ENCODE measurements at places on chromosomes 5 and 9.

- DNase-seq, result peak; percentile 47
These were observed 234.2 kb upstream of the ADAMTS16 start for GRCh38 chr5:4905674-4906520.

DNA sequence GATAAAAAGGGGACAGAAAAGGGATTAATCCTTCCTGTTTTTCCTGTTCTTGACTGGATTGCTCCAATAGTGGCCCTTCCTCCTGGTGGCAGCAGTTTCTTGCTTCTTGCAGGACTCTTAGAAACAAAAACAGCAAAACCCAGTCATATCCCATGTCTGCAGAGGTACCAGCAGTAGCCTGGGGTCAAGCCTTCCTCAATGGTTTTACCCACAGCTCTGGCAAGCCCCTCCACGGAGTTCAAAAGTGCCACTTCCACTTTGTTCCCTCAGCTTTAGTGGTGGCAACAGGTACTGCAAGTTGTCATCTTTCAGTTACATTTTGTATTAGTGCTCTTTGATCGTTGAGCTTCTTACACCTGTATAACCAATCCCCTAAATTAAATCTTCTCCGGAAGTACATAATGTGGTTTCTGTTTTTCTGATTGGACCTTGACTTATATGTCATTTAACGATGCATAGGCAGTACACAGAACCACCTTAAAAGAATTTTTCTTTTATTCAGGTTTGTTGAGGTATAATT, 8.7 kb upstream of the RANBP6 start:
- DNase-seq, result no peak

GRCh38 chr9:117715411-117715989, 11.3 kb downstream of the TLR4 start:
- no peak for DNase-seq

- no peak for DNase-seq
These were observed 136.2 kb downstream of the FANCC start for GRCh38 chr9:95181226-95181818.

DNA sequence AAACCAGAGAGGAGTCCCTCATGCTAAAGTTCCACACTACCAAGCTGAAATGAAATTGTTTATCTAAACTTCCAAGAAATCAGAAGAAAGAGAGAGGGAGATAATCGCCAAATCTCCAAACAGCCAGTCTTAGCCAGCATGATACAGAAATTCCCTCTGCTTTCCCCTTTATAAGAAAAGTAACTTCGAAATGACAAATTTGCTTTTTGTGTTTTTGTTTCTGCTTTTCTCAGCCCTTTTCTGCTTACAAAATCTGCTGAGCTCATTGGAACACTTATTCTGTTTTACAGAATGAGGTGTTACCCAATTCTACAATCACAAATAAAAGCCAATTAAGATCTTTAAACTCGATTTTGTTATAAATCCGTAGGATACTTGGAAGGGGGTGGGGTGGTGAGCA, 72.9 kb downstream of the SFXN1 start:
- DNase-seq, result no peak

GRCh38 chr5:174273325-174273724, 227.8 kb downstream of the NSG2 start:
- DNase-seq, result no peak

DNA sequence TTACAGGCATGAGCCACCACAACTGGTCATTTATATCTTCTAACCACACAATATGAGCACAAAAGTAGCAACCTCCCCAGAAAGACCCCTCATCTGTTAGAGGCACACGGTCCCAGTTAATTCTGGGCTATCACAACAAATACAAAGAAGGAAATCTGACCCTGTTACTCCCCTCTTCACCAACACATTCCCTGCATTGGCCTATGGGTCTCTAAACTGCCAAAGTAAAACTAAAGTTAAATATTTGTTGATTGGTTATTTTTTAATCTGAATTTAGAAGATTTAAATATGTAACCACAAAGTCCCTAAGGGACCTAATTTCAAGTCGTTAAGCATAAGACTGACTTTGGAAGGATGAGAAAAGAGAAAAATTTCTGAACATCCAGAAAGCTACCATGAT, 496.7 kb upstream of the NMUR2 start:
- no peak for DNase-seq

- DNase-seq, result no peak
These were observed 1.2 kb downstream of the ASPN start for GRCh38 chr9:92480986-92481633.

GRCh38 chr5:33235824-33236223, 204.9 kb upstream of the TARS1 start:
- no peak for DNase-seq

- peak; percentile 95 for DNase-seq
These were observed 35.2 kb downstream of the OR2K2 start for GRCh38 chr9:111294691-111295451.

GRCh38 chr5:44932922-44933585, 124.3 kb downstream of the MRPS30 start:
- DNase-seq, result no peak

GRCh38 chr5:174690271-174690670, 34.1 kb upstream of the MSX2 start:
- DNase-seq, result no peak

DNA sequence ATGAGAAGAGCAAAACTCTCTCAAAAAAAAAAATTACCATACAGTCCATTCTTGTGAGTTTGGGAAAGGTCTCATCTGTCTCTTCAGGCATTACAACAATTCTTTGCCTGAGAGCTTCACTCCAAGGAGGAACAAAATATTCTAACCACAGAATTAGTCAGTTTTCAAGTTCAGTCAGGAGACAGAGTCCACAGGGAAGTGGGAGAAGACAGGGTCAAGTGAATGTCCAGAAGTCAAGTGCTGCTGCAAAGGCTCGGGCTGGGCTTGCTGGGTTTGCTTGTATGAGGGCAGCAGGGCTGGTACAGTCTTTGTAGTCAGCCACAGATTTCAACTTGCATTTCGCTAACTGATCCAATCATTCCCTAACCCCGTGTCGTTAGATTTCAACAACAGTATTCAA, 17.6 kb upstream of the HEXB start:
- DNase-seq, result no peak

GRCh38 chr5:170120576-170120975, 14.9 kb downstream of the FOXI1 start:
- DNase-seq, result no peak

DNA sequence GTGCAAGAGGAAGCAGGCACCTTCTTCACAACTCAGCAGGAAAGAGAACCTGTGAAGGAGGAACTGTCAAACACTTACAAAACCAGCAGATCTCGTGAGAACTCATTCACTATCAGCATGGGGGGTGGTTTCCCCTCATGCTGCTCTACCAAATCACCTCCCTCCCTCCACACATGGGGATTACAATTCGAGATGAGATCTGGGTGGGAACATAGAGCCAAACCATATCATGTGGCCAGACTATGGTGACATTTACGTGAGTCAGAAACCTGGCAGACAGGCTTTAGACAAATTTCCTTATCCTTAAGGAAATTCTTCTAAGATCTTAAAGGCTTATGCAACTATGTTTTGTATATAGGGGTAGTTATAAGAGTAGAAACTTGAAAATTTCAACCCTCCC, 8.7 kb upstream of the AOPEP start:
- no peak for DNase-seq

GRCh38 chr9:126093771-126094170, 232.9 kb upstream of the MVB12B start:
- no peak for DNase-seq

DNA sequence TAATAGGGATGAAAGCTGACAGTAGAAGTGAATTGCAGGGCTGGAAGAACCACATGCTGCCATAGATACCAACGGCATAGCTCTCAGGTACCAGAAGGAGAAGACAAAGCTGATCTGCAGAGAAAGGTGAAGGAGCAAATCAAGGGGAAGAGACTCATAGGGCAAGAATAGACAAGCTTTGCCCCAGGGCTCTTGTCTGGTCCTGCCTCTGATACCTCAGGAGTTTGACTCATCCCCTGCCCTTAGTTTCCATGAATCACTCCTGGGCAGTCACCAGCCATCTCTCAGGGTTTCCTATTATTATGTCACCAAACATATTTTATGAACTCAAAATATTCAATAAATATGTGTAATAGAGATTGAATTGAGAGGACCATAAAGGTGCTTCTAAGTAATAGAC, 800.9 kb downstream of the DNAH5 start:
- no peak for DNase-seq

- DNase-seq, result no peak
These were observed 461.5 kb downstream of the ANXA1 start for GRCh38 chr9:73613092-73613701.

DNA sequence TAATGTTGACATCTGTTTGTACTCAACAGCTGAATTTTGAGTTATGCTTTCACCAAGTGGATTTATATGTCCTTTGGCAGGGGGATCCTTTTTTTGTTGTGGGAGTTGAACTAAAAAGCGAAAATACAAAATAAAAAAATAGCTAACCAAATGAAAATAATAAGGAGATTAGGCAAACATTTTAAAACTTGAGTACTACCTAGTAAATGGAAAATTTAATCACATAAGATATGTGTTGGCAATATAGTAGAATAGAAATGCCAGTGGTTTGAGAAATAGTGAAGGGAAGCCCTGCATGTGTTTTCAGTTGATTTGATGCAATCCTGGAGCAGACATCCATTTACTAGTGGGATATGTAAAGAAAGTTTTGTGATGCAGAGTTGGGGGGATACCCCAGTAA, 98.0 kb downstream of the RASGRF2 start:
- no peak for DNase-seq

DNA sequence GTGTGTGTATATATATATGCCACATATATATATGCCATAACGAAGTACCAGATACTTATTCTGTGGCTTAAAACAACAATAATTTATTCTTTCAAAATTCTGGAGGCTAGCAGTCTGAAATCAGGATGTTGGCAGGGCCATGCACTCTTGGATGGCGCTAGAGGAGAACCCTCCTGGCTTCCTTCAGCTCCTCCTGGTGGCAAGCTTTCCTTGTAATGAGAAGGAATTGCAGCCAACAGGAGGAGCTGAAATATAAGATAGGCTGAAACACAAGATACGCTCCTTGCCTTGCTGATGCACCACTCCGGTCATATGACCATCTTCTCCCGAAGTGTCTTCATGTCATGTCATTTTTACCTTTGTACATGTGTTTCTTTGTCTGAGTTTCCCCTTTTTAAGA, 368.1 kb upstream of the CTNND2 start:
- DNase-seq, result no peak

- DNase-seq, result no peak
These were observed 69.8 kb downstream of the SLC46A2 start for GRCh38 chr9:112820881-112821280.

GRCh38 chr5:39640552-39640951, 215.8 kb upstream of the DAB2 start:
- DNase-seq, result no peak

DNA sequence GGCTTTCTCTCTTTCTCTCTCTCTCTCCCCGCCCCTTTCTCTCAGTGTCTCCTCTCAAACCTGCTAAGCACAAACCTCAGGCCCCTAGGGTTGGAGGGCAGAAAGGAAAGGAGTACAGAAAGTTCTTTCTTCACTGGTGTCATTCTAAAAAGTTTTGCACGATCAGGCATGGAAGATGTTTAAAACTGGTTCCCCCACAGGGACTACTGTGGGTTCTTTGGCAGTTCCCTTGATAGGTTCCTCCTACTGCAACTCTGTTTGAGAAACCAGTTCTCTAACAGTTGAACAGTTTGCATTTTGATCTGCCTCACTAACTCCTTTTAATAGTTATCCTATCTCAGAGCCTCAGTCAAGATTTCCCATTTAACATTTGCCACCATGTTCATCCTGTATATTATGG, 82.9 kb downstream of the CDO1 start:
- DNase-seq, result no peak

DNA sequence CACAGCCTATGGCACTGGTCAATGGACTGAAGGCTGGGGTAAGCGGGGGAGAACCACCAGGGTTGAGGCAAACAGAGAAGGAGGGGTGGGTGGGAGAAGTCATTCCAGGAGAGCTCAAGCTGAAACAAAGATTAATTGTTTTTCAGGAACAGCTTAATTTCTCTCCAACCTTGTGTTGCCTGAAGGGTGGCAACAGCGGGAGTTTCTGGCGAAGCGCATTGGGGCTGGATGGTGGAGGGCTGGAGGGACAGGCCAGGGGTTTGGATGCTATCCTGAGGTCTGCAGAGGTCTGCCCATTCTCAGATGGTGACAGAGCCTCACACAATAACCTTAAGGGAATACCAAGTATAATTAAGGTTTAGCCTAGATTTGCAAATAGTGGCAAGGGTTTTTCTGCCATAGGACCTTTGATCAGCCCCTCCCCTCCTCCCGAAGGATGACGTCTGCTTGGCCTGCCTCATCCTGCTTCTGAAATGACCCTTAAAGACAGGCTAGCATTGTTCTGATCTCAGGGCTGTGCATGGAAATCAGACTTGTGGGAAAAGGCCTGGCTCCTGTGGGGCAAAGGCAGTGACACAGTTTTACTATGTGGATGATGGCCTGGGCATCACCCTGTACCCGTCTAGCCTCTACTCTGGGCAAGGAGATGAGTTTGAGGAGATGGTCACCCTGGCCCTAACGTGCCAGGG, 32.7 kb downstream of the PSD2 start:
- peak; percentile 93 for DNase-seq

DNA sequence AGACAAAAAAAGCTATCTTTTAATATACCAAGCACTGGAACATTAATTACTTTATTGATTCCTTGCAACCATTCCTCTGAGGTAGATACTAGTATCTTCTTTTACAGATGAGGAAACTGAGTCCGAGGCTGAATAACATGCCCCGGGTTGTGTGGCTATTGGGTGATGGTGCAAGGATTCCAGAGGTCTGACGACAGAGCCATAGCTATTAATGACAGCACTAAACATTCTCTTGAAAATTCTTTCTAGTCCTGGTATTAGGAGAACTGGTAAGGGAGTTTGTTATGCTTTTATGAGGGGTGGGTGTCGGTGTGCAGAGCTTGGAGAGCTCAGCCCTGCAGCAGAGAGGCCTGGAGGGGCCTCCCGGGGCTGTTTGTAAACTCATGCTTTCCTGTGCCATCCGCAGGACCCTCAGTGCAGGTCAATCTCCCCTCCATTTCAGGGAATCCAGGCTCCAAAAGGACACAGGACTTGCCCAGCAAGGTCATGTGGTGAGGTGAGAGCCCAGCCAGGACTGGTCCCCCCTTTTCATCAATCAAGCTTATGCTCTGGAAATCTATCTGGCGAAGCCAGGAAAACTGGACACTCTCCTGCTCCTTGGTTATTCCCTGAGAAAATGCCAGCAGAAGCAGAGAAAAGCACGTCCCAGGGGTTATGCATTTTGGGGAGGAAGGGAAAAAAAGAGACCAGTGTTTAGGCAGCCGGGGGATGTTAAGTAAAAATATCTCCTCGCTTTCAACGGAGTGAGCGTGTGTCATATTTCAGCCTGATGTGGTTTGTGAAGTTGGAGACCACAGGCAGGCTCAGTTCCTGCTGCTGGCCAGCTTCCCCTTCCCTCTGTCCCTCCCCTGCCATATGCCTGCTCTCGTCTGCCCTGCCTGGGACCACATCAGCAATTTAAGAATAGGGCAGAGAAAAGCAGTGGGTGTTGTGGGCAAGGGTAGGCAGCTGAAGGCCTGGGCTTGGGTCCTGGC, 3.7 kb downstream of the GSN start:
- DNase-seq, result peak; percentile 72

- DNase-seq, result no peak
These were observed 117.4 kb downstream of the ADAMTS12 start for GRCh38 chr5:33774341-33774740.

- DNase-seq, result no peak
These were observed 5.1 kb downstream of the SPAAR start for GRCh38 chr9:35914301-35914807.

All from globus pallidus (tissue), 1 donor.